ENCODE measurements at places on chromosomes 11 and 22.
A peak's percentile ranks its signal among the peaks of the same experiment; 100 is the strongest.

GRCh38 chr11:78820741-78821140 is 246.1 kb upstream of the NARS2 start:
- no peak for DNase-seq

DNA sequence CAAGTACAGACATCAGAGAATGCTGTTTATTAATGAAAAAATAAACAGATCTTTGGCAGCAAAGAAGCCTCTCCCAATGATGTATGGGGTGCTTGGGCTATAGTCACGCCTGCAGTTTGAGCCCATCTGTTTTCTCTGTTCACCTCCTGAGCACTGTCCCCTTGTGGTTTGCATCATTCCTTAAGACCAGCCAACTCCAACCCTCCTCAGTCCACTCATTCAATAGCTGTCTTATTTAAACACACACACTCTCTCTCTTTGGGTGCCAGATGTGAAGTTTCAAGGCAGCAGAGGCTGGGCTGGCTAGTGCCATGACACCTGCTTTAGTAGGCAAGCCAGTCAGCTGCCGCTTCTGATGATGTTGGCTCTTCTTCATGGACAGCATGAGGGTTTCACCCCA is 58.1 kb downstream of the POLD3 start:
- no peak for DNase-seq

- DNase-seq: no peak
Observed at GRCh38 chr11:9008011-9008550, 4.3 kb upstream of the NRIP3 start.

GRCh38 chr22:44204739-44205515 is 24.2 kb downstream of the PARVG start:
- no peak for DNase-seq

GRCh38 chr11:92138296-92138695 is 86.3 kb upstream of the FAT3 start:
- DNase-seq: no peak

DNA sequence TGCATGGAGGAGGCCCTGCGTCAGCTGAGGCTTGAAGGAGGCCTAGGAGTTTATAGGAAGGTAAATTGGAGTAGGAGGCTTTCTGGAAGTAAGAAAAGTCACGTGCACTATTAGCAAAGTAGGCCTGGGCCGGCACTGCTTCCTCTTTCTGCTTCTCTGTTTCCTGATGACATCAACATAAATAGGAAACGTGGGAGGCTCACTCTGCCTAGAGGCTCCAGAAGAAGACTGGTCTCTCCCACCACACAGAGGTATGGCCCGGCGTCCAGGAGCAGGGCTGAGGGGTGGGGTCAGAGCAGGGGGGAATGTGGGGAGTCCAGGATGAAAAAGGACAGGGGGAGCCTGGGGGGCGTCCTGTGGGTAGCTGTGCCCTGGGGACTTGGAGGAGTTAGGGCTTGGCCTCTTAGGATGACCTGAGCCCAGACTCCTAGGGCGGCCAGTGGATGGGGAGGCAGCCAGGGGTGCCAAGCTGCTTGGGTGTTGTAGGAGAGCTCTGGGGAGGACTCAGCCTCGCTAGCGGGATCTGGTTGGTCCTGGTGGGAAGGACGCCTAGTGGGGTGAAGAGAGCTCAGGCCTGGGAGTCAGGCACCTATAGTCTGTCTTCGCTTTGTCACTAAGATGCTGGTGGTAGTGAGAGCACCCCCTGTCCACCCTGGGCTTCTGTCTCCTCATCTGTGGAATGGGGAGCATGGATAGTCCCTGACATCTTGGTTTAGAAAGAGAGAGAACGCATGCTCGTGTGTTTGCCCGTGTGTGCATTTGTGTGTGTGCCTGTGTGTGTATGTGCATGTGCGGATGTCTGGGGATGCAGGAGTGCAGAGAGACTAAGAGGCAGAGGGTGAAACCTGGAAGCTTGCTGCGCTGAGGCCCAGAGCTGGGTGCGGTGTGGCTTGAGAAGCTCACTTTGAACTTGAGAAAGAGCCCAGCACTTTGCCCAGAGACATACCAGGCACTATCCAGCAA is at the start of gene CSF2RB:
TSS of gene CSF2RB (plus strand) at position 202 of the 963 bp plus-strand sequence. CDS start 8,580 bp downstream, outside the sequence.
- no peak for DNase-seq

- DNase-seq: no peak
Observed at GRCh38 chr22:50724616-50725015, 13.4 kb upstream of the ACR start.

GRCh38 chr11:1356007-1356435 is 33.7 kb upstream of the BRSK2 start:
- DNase-seq: no peak

GRCh38 chr11:112100462-112100861 is 13.8 kb downstream of the SDHD start:
- DNase-seq: no peak

GRCh38 chr11:46347637-46348311 is 511 bp downstream of the DGKZ start:
- no peak for DNase-seq

DNA sequence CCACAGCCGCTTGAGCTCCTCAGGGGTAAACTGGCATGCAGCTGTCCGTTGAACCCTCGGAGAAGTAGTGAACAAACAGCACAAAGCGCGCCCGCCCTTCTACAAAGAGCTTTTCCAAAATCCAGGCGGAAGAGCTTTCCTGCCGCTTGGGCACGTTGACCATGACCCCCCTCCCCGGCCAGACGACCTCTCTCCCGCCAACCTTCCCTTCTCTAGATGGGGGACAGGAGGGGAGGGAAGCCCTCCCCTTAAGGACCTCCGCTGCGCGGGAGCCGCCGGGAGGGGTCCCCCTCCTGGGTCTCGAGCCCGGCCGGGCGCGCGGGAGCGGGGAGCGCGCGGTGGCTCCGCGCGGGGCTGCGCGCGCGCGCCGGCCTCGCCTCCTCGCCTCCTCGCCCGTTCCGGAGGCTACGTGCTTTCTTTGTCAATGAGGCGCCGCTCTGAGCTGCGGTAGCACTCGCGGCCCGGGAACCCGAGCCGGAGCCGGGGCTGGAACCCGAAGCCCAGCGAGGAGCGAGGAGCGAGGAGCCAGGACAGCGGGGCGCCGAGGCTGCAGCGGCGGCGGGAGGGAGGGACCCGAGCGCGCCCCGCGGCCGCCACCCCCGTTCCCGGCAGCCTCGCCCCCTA is 118.6 kb downstream of the HIPK3 start:
- no peak for DNase-seq

DNA sequence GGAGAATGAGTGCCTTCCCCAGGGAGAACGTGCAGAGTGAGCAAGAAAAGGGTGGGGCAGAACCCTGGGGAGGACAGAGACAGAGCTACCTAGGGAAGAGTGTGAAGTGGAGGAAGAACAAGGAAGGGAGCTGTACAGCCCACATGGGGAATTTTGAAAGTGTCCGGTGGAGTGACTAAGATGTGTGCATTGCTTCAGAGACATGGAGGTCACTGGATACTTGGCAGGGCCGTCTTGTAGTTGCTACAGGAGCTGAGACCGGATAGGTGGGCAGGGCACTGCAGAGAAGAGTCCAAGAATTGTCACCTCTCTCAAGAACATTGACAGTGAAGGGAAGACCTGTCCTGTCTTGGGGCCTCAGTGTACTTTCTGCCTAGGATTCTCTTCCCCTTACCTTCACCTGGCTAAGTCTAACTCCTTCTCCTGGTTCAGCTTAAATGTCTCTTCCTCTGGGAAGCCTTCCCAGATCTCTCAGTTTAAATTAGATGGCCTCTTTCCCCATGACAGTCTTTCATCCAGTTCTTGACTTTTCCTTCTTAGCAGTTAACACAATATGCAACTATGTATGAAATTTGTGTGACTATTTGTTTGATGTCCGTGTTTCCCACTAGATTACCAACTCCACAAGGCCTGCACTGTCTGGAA is 9.2 kb upstream of the P2RY6 start:
- no peak for DNase-seq

- DNase-seq: peak; percentile 88
Observed at GRCh38 chr22:20495861-20496681, 476 bp upstream of the KLHL22 start.

DNA sequence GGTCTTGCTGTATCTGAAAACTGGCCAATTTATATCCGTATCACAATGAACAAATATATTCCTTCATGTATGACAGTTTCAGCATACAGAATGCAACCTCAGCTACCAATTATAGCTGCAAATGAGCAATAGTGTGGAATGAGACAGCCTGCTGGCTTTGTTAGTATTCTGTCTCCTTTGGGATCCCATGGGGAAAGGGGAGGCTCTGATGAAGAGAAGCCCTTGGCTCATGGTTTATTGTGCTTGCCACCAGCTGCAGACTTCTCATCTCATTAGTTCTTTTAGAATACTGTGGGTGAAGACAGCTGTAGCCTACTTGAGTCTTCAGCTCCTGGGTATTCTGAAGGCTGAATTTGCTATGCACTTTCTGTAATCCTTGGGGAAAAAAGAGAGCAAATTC is 42.4 kb downstream of the PITPNB start:
- no peak for DNase-seq

DNA sequence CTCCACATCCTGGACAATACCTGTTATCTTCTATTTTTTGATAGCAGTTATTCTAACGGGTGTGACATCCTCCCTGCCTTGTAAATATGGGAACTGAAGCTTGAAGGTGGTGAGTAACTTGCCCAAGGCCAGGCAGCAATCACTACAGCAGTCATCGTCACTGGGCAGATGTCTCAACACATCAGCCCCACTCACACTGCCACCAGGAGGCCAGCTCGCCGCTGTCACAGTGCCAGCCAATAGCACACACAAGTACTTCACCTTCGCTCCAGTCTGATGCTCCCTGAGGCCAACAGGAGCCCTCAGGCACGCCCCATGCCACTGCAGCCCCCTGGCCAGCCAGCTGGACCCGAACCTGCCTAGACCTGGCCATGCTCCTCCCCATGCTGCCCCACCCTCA is 4.9 kb upstream of the TTLL1 start:
- DNase-seq: no peak

DNA sequence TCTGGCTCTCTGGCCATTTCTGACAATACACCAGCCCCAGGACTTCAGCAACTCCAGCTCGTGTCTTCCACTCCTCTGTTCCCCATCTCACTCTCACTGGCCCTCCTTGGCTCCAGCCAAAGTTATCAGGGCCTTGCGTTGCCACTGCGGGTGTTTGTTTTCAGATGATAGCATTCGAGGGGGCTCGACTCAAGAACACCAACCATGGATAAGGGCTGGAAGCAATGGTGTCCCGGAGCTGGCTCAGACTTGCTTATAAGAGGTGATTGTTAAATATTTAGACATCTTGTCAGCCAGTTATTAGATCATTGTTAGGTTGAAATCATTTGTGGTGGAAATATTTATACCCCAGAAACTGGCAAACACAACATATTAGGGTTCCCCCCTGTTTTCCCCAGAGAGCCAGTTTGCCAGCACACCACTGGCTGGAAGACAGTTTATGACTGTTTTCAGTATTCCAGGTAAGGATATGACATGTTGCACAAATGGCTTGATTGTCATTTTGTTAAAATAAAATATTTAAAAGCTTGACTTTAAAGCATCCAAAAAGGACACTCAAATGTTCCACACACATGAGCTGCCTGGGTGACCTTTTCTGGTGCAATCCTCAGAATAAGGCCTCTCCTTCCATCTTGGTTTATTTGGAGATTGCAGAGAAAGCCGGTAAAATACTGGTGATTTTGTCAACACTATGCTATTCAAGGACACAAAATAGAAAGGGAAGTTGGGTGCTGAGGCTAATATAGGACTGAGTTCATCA is 98.3 kb downstream of the FBXO7 start:
- DNase-seq: no peak

DNA sequence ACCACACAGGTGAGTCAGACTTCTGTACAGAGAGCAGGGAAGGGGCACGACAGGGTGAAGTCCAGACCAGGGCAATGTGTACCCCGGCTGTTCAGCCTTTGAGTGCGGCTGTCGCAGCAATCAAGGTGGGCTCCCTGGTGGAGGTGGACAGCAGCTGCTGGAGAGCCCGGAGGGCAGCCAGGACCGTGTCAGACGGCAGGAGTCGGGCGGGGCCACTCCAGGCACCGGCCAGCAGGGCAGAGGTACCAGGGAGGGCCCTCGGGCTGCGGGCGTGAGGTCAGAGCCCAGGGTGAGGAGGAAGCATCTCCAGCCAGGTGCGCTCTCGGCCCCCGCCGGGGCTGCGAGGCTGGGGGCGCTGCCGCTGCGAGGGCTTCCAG is 802 bp upstream of the PIM3 start:
- DNase-seq: no peak

- no peak for DNase-seq
Observed at GRCh38 chr11:61378713-61379313, 13.6 kb upstream of the TMEM216 start.

DNA sequence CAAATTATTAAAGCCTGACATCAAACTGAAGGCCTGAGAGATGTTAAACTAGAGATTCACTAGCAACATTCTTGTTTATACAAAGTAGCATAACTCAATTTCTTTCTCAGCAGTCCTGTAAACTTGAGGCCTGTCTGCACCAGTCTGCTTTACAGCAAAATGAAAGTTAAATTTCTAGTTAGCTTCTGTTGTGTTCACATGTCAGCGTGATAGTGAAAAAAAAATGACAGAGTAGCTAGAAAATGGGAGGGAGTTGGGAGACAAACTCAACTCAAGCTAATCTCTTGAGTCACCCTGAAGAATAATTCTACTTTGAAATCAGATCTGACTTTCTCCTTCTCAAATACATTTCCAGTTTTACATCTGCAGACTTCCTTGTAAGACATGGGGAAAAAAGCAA is 6.5 kb downstream of the RBFOX2 start:
- no peak for DNase-seq

DNA sequence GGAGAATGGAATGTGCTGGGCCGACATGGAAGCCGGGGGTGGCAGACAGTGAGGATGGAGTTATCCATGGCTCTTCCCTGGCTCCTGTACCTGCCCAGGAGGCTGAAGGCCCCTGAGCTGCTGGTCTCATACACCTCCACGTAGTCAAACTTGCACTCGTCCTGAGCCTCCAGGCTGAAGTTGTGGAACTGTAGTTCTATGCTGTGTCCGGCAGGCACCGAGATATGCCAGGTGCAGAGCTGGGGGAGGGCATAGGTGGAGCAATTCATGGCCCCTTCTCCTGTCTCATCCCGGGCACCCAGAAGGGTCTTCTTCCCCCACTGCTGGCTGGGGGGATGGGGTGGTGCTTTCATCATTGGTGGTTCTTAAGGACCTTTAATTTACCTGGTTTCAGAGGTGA is 2.8 kb downstream of the MFRP start:
- no peak for DNase-seq

DNA sequence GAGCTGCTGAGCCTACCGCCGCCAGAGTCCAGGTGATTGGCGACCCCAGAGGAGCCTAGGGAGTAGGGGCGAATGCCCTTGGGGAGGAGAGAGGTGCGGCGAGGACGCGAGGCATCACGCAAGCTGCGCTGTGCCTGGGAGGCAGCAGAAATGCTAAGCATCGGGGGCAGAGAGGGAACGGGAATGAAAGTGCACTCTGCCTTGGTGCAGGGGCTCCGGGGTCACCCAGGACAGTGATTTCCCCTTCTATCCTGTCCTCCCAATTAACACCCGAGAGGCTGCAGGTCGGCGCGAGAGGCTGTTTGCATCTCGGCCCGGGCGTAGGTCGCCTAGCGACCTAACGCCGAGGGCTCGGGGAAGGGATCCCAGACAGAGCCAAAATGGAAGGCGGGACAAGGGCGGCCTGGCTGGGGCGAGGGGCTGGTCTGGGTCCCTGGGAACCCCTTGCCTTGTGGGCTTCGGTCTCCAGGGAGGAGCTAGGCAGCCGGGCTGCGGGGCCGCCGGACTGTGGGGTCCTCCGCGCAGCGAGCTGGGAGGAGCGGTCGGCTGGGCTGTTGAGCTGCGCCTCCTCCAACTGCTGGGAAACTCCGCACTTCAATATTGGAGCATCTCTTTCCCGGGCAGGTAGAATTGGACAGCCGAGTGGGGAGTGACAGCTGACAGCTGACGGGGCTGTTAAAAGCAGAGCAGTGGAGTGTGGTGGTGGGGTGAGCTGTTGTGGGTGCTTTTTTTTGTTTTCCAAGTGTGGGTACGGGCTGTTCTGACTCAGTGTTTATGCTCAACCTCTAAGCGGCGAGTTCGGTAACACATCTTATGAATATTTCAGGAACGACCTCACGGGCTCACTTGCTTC is 657 bp downstream of the ELMOD1 start:
- no peak for DNase-seq
